HCT116 (cell line): ENCODE measurements at places on chromosomes 1 and 21. TPM values are rescaled to one million over a fixed set of nuclear protein-coding genes. Genes with fewer than 3 reads are reported as not detected.
A peak's percentile ranks its signal among the peaks of the same experiment; 100 is the strongest.

DNA sequence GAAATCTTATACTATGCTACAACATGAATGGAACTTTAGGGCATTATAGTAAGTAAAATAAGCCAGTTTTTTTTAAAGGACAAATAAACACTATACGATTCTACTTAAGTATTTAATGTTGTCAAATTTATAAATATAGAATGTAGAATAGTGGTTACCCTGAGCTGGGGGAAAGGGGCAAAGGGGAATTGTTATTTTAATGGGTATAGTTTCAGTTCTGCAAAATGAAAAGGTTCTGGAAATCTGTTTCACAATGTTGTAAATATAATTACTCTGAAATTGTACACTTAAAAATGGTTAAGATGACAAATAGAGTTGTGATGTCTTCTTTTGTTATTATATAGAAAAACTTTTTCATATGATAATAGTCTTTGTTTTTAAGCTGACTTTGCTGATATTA, 366.3 kb downstream of the MRPL39 start:
- no peak overlapping the region for H3K4me3 ChIP-seq
- H3K27me3 ChIP-seq: no peaks in the 10 kb centered on the region
- DNase-seq: no peak
- H3K36me3 ChIP-seq: no peaks in the 10 kb centered on the region
- H3K27ac ChIP-seq: no peak overlapping the region

- DNase-seq: no peak
- H3K36me3 ChIP-seq: no peaks in the 10 kb centered on the region
- no peak overlapping the region for H3K4me3 ChIP-seq
- no peak overlapping the region for H3K27ac ChIP-seq
- no peaks in the 10 kb centered on the region for H3K27me3 ChIP-seq
- H3K4me1 ChIP-seq: no peaks in the 10 kb centered on the region
These were observed 30.7 kb upstream of the AGPAT3 start for GRCh38 chr21:43834146-43834905.

DNA sequence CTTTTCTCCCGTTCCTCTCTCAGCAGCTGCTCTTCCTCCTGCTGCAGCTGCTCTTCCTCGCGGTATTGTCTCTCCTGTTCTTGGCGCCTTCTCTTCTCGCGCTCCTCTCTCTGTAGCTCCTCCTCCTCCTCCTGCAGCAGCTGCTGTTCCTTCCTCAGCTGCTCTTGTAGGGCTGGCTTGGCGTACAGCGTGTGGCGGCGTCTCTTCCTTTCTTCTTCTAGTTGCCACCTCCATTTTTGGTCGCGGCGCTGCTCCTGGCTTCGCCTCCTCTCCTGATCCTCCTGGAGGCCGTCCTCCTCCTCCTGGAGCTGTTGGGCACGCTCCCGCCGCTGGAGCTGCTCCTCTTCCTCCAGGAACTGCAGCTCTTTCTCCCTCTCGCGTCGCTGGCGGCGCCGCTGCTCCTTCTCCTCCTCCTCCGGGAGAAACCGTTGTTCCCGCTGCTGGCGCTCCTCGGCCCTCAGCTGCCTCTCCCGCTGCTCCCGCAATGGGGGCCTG, 4.8 kb downstream of the TCHH start:
- peaks cover 81% of the 10 kb centered on the region for H3K27me3 ChIP-seq
- H3K27ac ChIP-seq: no peak overlapping the region
- H3K4me3 ChIP-seq: peak overlapping the region; percentile 58
- no peak for DNase-seq
- no peaks in the 10 kb centered on the region for H3K36me3 ChIP-seq
- H3K4me1 ChIP-seq: peaks cover 50% of the 10 kb centered on the region

- no peak overlapping the region for H3K27ac ChIP-seq
- H3K36me3 ChIP-seq: no peaks in the 10 kb centered on the region
- H3K4me3 ChIP-seq: no peak overlapping the region
- peak; percentile 51 for DNase-seq
These were observed 34.4 kb upstream of the COP1 start for GRCh38 chr1:176241385-176242015.

RCSD1 gene
- 0.15 TPM for total RNA-seq

DNA sequence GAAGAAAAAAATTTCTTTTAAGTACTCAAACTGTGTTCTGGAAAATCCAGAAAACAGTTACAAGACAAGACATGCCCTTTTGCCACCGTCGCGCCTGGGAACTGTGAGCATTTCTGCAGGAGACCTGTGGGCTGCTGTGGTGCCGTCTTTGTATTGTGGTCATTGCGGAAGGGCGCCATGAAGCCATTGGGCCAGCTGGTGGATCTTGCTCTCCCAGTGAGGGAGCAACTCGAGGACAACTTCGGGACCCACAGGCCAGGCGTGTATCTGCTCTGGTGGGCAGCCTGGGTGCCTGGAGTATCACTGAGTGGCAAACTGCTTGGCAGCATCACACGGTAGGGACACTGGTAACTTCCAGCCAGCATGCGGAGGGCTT, 3.8 kb upstream of the THEMIS2 start:
- no peaks in the 10 kb centered on the region for H3K27me3 ChIP-seq
- H3K4me1 ChIP-seq: peaks cover 4% of the 10 kb centered on the region; the same call in 1 of the 2 replicates
- H3K27ac ChIP-seq: no peak overlapping the region
- H3K4me3 ChIP-seq: no peak overlapping the region
- H3K36me3 ChIP-seq: no peaks in the 10 kb centered on the region
- no peak for DNase-seq

GRCh38 chr1:177340601-177341067, 169.9 kb downstream of the BRINP2 start:
- no peaks in the 10 kb centered on the region for H3K4me1 ChIP-seq
- H3K27ac ChIP-seq: no peak overlapping the region
- DNase-seq: no peak
- H3K4me3 ChIP-seq: no peak overlapping the region
- H3K27me3 ChIP-seq: peaks cover 17% of the 10 kb centered on the region

PROK1 gene
- total RNA-seq: 0.22 TPM

DNA sequence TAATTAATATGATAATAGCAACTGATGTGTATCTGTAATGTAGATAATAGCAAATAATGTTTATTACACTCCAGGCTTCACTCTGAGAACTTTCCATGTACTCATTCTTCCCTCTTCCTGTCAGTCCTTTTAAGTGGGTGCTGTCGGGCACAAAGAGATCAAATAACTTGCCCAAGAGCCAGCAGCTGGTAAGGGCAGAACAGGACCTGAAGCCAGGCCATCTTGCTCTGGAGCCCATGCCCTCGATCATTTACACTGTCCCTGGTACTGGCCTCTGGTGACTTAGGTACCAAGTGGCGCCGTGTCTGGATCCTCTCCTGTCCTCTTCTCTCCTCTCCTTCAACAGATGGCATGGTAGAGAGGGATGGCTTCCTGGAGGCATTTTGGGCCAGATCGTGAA, 97.2 kb downstream of the VPS13D start:
- peaks cover 6% of the 10 kb centered on the region for H3K36me3 ChIP-seq
- H3K4me1 ChIP-seq: no peaks in the 10 kb centered on the region
- no peak overlapping the region for H3K4me3 ChIP-seq
- DNase-seq: no peak

- DNase-seq: no peak
- no peaks in the 10 kb centered on the region for H3K27me3 ChIP-seq
- H3K4me3 ChIP-seq: no peak overlapping the region
These were observed 8.7 kb upstream of the TTF2 start for GRCh38 chr1:117051224-117052064.

- no peak overlapping the region for H3K27ac ChIP-seq
- H3K4me3 ChIP-seq: no peak overlapping the region
- no peaks in the 10 kb centered on the region for H3K27me3 ChIP-seq
- no peak for DNase-seq
These were observed 391.4 kb downstream of the MRPL39 start for GRCh38 chr21:25215698-25216384.

CHIA gene
- not detected for total RNA-seq

SELENBP1 gene
- total RNA-seq: 0.42 TPM

DCST2 gene
- total RNA-seq: 2.0 TPM

PLA2G2F gene
- 0.12 TPM for total RNA-seq

DNA sequence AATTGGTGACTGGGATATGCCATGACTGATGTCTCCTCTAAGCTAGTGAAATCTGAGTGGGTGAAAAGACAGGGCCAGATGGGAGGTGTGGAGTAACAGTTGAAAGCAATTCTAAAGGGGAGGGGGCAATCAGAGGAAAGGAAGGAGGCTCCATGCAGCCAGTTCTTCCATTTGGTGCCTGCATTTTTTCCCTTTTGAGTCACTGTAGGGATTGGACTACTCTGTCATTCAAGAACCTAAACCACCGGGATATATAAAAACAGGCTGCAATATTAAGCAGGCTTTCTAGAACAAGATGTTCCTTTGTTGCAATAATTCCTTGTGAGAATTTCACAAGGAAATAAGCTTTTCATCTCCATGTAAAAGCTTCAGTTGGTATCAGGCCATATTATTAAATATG, 18.3 kb downstream of the CLIC6 start:
- no peak for DNase-seq
- H3K4me1 ChIP-seq: peaks cover 10% of the 10 kb centered on the region
- H3K4me3 ChIP-seq: no peak overlapping the region
- no peak overlapping the region for H3K27ac ChIP-seq

PLD5 gene
- not detected for total RNA-seq

DNA sequence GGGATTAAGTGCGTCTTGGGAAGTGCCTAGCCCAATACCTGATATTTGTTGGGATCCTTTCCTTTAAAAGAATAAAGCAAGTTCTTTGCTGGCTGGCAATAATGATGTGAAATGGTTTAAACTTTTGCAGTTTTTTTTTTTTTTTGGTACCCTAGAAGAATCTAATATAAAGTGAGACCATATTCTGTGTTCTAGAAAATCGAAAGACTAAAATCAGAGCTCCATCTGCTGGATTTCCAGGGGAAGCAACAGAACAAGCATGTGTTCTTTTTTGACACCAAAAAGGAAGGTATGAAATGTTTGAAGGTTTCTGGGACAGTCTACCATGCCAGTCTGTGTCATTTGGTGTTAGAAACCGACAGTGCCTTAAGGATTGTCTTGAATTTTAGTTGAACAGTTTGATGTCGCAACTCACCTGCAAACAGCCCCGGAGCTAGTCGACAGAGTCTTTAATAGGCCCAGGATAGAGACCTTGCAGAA, 6.4 kb downstream of the UTP11 start:
- peaks cover 84% of the 10 kb centered on the region for H3K36me3 ChIP-seq
- DNase-seq: no peak
- H3K27me3 ChIP-seq: no peaks in the 10 kb centered on the region
- H3K27ac ChIP-seq: no peak overlapping the region

CD5L gene
- not detected for total RNA-seq

- H3K4me3 ChIP-seq: no peak overlapping the region
- no peaks in the 10 kb centered on the region for H3K36me3 ChIP-seq
- no peak overlapping the region for H3K27ac ChIP-seq
- no peaks in the 10 kb centered on the region for H3K4me1 ChIP-seq
These were observed 273.9 kb upstream of the FMN2 start for GRCh38 chr1:239817801-239818200.

CD1E gene
- total RNA-seq: not detected

DNA sequence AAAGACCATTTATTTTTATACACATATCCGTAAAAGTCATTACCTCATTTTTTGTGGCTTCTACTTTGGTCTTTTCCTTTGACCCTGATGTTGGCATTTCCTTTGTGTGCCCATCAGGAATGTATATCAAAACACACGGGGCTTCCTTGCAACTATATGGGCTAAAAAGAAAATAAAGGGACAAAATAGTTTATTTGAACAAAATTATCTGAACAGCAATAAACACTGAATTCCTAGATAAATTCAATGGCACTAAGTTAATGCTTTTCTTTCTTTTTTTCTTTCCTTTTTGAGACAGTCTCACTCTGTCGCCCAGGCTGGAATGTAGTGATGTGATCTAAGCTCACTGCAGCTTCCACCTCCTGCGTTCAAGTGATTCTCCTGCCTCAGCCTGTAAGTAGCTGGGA, 45.2 kb downstream of the EPRS1 start:
- H3K36me3 ChIP-seq: peaks cover 17% of the 10 kb centered on the region
- H3K4me3 ChIP-seq: no peak overlapping the region
- H3K4me1 ChIP-seq: no peaks in the 10 kb centered on the region
- DNase-seq: no peak

- peaks cover 5% of the 10 kb centered on the region; the same call in 1 of the 2 replicates for H3K4me1 ChIP-seq
- no peaks in the 10 kb centered on the region for H3K36me3 ChIP-seq
- no peak overlapping the region for H3K4me3 ChIP-seq
- no peak overlapping the region for H3K27ac ChIP-seq
- DNase-seq: no peak
- no peaks in the 10 kb centered on the region for H3K27me3 ChIP-seq
These were observed 37.3 kb upstream of the ZSWIM5 start for GRCh38 chr1:45243476-45244343.

DNA sequence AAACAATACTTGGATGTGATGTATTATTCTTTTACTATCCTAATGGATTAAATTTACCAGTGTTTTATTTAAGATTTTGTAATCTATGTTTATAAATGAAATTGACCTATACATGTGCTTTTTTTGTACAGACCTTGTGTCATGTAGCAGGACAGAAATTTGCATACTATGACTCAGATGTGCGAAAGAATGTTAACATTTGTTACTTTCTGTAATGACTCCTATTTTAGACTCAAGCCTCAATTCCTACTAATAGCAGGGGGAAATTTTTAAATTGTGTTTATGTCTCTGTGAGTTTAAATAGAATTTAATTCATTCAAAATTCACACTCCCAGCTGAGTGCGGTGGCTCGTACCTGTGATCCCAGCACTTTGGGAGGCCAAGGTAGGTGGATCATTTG, 21.8 kb upstream of the RIMKLA start:
- no peaks in the 10 kb centered on the region for H3K4me1 ChIP-seq
- no peaks in the 10 kb centered on the region for H3K36me3 ChIP-seq
- no peak overlapping the region for H3K27ac ChIP-seq
- no peaks in the 10 kb centered on the region for H3K27me3 ChIP-seq
- no peak for DNase-seq

OR2T11 gene
- total RNA-seq: not detected

CORT gene
- total RNA-seq: 0.84 TPM
